ENCODE measurements at places on chromosomes 3 and 15. TPM values are rescaled to one million over a fixed set of nuclear protein-coding genes. Genes with fewer than 3 reads are reported as not detected.

Gene GATA2
- total RNA-seq = 0.27 TPM

Gene DNAH1
- 42.2 TPM for total RNA-seq

Gene GRK7
- not detected for total RNA-seq

Gene SCN11A
- 0.08 TPM for total RNA-seq

Gene HCLS1
- total RNA-seq = 162 TPM

Gene AHSG
- total RNA-seq = not detected

Gene STAC
- total RNA-seq = not detected

Gene MUC4
- total RNA-seq = not detected

Gene SLC22A13
- 0.44 TPM for total RNA-seq

Gene MESP2
- not detected for total RNA-seq

Gene SPINK8
- total RNA-seq = not detected

Gene EPHB3
- not detected for total RNA-seq

Gene LTF
- total RNA-seq = not detected

Gene NANOGP8
- not detected for total RNA-seq

Gene SERPINI2
- total RNA-seq = not detected

Gene CHDH
- total RNA-seq = not detected

Gene MYNN
- total RNA-seq = 24.7 TPM

Gene MCF2L2
- total RNA-seq = 5.8 TPM

Gene MRPL3
- 43.6 TPM for total RNA-seq

Gene NT5DC2
- 6.7 TPM for total RNA-seq

Gene GABRB3
- total RNA-seq = not detected

Gene IL16
- 167 TPM for total RNA-seq

Gene NRG4
- total RNA-seq = not detected

Gene TMEM212
- not detected for total RNA-seq

Gene PLCD1
- 70.8 TPM for total RNA-seq

Gene GABRR3
- total RNA-seq = not detected

Gene GOLGA8H
- total RNA-seq = not detected

Gene TUSC7
- not detected for total RNA-seq

Gene ZMYND10
- total RNA-seq = 1.2 TPM

Gene NR2E3
- not detected for total RNA-seq

Gene ZNF385D
- total RNA-seq = not detected

Gene MLF1
- 7.0 TPM for total RNA-seq

Gene FOXL2
- 0.11 TPM for total RNA-seq

Gene ADGRG7
- 22.3 TPM for total RNA-seq

Gene HEXA
- 76.0 TPM for total RNA-seq

Gene SCAMP5
- 0.72 TPM for total RNA-seq

Gene TYRO3
- 0.24 TPM for total RNA-seq

Gene CLDN1
- not detected for total RNA-seq

Gene LRRK1
- total RNA-seq = 0.16 TPM

Gene GHRL
- total RNA-seq = 0.92 TPM

Gene NLGN1
- total RNA-seq = not detected

Gene HYAL3
- 3.2 TPM for total RNA-seq

Gene SNX22
- 0.60 TPM for total RNA-seq

Gene COLQ
- 3.9 TPM for total RNA-seq

Gene MYRIP
- total RNA-seq = not detected

Gene CEP63
- total RNA-seq = 16.9 TPM

Gene KCNMB2
- not detected for total RNA-seq

Gene POLQ
- total RNA-seq = 0.28 TPM

Gene KAT2B
- total RNA-seq = 37.9 TPM

Gene TRPM1
- total RNA-seq = not detected

Gene ARIH2
- total RNA-seq = 242 TPM

Gene C3orf85
- not detected for total RNA-seq

Gene TOPBP1
- 32.4 TPM for total RNA-seq

Gene FAM43A
- total RNA-seq = 13.0 TPM

Gene IQCH
- 0.39 TPM for total RNA-seq

Gene RTP1
- total RNA-seq = not detected

Gene KIF15
- total RNA-seq = 0.64 TPM

Gene FBXO40
- total RNA-seq = not detected

Gene PTX3
- total RNA-seq = not detected
